ENCODE measurements at places on chromosomes 2 and 18.

DNA sequence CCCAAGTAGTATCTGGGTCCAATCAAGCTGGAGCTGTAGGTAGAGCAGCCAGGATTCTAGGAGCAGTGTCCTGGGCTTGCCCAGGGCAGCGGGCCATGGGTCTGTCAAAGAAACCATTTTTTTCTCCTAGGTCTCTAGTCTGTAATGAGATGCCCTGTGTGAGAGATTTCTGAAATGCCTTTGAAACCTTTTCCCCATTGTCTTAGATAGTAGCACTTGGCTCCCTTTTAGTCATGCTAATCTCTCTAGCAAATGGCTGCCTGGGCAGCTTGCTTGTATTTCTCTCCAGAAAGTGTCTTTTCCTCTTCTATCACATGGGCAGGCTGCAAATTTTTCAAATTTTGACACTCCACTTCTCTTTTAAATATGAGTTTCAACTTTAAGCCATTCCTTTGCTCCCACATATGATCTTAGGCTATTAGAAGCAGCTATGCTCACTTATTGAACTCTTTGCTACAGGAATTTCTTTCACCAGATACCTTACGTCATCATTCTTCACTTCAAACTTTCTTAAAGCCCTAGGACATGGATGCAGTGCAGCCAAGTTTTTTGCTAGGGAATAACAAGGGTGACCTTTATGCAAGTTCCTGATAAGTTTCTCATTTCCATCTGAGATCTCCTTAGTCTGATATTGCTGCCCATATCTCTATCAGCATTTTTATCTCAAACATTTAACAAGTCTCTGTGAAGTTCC, 890.2 kb upstream of the VRK2 start:
- no peak for DNase-seq

DNA sequence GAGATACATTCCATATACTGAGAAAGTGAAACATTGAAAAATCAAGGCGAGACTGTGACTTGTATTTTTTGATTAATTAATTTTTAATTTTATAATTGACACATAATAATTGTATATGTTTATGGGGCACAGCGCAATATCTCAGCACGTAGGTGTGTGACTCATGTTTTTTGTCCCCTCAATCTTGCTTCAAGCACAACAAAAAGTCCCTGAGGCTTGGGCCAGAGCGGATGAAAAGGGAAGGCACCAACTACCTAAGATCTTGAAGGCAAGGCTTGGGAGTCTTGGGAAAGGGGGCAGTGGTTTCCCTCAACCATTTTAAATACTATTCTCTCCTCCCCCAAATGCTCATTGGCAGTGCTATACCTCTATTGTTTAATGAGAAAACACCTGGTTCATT, 9.9 kb downstream of the SGPP2 start:
- no peak for DNase-seq

DNA sequence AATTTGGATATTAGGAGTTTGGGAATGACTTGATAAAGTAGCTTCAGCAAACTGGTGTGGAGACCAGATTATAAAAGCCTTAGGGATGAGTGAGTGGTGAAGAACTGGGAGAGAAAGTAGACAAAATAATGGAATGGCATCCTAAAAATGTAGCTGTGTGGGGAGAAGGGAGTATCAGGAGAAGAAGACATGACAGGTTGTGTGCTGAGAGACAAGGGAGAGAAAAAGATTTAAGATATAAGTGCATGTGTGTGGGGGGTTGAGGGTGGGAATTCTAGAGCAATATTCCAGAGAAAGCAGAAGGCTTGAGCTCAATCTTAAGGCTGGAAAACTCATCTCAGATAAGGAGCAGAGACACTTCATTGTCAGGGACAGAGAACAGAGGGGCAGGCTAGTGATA, 159.5 kb downstream of the HNMT start:
- no peak for DNase-seq

GRCh38 chr18:62179213-62179612, 7.6 kb downstream of the PIGN start:
- DNase-seq, result no peak

DNA sequence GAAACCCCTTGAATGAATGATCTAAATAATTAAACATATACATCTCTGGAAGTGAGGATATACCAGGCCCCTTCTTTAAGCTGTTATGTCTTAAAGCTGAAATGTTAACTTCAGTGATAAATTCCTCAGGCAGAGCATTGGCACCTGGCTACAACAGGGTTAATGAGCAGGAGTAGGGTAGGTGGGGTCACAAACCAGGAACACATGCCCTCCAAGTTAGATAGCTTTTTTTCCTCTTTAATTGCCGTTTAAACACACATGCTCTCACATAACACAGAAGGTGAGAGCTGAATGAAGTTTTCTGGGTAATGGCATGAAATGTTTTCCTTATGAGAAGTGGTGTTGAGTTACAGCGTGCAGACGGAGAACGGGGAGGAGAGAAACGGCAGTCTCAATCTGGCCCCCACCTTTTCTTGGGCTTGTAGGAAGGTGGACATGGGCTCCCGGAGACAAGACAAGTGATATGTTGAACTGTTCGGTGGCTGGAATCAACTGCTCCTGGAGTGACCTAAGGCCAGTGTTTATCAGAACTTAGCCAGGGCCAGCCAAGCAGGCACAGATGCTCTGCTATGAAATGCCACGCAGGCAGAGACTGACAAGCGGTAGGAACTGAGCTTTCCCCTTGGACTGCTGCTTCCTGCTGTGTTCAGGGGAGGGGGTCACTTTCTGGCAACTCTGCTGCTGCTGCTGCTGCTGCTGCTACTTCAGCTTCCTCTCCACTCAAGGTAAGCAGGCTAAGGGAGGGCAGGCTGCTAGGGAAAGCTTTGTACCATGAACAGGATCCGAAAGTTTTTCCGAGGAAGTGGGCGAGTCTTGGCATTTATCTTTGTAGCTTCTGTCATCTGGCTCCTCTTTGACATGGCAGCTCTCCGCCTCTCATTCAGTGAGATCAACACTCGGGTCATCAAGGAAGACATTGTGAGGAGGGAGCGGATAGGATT, at the start of gene GALNT5:
Gene GALNT5 (plus strand): TSS at position 394 of the 941 bp plus-strand sequence. CDS start 378 bp downstream, at position 772.
- no peak for DNase-seq

DNA sequence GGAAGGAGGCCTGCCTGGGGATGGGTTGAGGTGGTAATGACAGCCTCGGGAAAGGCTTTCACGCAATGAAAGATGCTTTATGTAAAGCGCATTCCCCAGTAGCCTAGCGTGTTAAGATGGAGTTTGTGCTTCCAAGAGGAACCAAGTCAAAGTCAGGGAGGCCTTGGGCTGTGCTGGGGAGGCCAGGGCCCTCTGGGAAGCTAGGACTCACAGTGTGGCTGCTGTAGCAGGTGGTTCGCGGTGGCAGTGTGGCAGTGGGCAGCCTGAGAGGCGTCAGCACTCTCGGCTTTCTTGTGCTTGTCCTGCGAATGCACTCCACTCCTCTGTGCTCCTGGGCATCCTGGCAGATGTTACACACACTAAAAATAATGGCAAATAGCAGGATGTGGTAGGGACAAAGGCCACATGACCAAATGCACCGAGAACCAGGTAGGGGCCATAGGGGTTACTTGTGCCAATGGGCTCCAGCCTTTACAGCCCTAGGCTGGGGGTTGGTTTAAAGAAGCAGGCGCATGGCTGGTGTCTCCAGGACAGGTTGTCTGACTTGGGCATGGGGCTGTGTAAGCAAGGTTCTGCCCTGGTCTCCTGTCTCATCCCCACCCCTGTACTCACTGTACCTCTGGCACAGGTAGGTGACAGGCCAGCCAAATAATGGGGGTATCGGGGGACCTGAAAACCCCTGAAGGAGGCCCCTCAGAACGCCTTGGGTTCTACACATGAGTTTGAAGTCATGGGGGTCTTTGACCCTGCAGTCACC, 154.4 kb upstream of the TWIST2 start:
- DNase-seq, result no peak

DNA sequence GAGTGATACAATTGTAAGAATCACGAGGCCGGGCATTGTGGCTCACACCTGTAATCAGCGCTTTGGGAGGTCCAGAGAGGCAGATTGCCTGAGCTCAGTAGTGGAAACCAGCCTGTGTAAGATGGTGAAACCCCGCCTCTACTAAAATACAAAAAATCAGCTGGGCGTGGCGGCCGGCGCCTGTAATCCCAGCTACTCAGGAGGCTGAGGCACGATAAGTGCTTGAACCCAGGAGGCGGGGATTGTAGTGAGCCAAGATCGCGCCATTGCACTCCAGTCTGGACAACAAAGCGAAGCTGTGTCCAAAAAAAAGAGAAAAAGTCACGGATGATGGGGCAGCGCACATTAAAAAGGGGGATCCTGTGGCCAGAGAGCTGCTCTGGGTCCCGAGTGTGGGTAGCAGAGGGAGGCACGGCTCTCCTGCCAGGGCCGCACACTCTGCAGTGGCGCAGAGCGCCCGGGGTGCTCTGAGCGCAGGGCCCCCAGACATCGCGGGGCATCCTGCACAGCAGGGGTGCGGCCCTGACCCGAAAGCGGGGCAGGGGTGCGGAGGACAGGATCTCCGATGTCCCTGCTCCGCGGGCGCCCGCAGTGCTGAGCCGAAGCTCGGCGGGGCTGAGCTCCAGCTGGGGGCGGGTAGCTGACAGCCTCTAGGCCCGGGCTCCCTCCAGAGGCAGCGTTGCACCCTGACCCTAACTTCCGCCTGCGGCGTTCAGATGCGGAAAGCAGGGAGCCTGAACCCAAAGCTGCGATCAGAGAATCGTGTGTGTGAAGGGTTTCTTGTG, 30.4 kb upstream of the RAB6D start:
- no peak for DNase-seq

DNA sequence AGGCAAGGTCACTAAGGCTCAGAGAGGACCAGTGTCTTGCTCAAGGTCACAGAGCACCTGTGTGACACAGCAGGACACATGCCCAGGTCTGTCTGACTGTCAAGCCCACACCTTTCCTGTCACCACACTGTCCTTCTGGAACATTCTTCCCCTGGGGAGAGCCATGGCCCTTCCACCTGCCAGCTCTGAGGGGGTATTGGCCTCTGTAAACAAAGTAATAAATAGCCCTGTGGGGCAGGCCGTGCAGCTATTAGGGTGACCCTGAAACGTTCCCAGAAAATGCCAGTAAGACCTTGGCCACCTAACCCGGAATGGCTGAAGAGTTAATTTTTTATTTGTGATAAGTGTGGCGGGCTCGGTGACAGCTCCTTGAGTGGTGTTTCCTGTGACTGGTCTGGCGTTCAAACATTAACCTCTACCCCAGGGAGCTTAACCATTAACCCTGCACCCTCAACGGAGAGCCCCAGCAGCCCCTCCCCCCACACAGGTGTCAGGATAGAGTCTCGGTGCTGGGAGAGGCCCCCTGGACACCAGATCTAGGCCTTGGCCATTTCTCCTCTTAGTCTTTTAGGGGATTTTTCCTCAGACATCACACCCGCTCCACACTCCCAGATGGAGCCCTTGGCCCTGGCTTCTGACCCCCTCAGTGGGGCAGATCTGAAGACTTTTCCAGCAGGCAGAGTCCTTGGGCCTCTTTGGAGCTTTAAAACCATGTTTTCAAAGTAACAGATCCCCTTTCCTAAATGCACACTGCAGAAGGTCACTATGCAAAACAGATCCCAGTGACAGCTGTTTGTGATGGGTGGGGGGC, 36.6 kb downstream of the SCTR start:
- DNase-seq, result no peak

GRCh38 chr2:176577054-176577453, 307.8 kb downstream of the MTX2 start:
- DNase-seq, result no peak

GRCh38 chr18:79485788-79486355, 90.1 kb downstream of the NFATC1 start:
- DNase-seq, result no peak

DNA sequence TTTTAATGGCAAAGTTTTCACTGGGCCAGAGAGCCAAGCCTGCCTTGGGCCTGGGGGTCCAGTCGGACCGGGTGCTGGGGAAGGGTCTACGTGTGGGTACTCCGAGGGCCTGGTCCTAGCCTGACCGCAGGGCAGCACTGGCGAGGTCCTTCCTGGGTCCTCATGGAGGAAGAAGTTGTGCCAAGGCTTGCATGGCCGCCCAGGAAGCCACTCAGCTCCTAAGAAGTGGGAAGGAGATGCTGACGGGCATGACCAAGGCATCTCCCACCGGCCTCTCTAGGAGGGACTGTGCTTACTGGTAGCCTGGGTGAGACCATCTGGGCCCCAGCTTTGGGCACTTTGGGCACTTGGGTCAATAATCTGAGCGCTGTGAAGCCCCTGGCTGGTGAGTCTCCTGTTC, 22.6 kb downstream of the CIB4 start:
- no peak for DNase-seq

DNA sequence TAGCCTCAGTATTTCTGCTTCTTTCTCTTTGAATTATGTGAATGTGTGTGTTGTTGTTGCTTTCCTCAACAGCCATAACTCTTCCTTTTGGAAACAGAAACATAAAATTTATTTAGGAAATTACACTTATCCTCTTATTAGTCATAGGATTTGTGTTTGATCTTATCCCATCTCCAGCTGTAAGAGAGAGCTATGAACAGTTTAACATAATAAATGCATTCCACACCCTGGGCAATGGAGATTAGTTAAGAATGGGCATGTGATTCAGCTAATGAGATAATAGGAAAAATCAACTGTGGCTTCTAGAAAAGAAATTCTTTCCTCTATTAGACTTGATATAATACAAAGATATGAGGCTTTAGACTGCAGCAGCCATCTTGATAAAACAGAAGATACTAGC, 55.0 kb downstream of the SCN7A start:
- no peak for DNase-seq

GRCh38 chr2:234454433-234454832, 42.4 kb downstream of the ARL4C start:
- DNase-seq, result no peak

- no peak for DNase-seq
These were observed 9.7 kb downstream of the CAB39 start for GRCh38 chr2:230722207-230722885.

GRCh38 chr2:162967147-162967546, 128.6 kb upstream of the KCNH7 start:
- DNase-seq, result no peak

DNA sequence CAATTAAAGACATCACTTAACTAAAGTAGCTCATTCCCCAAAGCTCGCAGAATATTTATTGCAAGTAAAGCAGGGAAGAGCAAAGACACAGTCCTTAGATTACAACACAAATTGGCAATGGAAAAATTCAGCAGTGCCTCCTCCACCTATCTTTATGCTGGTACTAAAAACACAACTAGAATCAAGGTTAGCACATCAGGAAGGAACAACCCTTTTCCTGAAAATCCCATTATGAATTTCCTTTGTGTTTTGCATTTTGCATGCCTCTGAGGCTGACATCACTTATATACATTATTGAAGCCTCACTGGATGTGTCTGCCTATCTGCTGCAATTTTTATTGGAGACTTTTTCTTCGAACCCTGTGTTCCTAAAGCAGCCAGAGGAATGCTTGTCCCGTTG, 193.8 kb upstream of the STK17B start:
- DNase-seq, result no peak

GRCh38 chr2:227534714-227535113, 62.8 kb downstream of the AGFG1 start:
- DNase-seq, result no peak

DNA sequence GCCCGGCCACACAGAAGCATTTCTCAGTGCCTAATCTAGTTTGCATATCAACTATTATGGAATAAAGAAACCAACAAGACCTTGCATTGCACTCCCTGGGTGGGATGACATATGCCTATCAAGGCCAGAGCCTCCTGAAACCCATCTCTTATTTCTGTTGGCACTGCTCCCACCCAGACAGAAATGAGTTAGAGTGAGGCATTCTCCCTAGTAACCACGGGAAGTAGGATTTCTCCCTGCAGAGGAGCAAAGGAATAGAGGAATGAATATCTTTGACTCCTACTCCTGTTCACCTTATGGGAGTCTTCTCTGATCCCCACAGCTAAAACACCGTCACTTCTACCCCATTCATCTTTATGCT, 24.2 kb upstream of the SCYGR1 start:
- DNase-seq, result no peak
